Fibroblast of lung (primary cell): ENCODE measurements at places on chromosomes 2 and 18.
A peak's percentile ranks its signal among the peaks of the same experiment; 100 is the strongest.

GRCh38 chr18:21735452-21736015, 5.1 kb upstream of the MIB1 start:
- DNase-seq, result peak; percentile 17

DNA sequence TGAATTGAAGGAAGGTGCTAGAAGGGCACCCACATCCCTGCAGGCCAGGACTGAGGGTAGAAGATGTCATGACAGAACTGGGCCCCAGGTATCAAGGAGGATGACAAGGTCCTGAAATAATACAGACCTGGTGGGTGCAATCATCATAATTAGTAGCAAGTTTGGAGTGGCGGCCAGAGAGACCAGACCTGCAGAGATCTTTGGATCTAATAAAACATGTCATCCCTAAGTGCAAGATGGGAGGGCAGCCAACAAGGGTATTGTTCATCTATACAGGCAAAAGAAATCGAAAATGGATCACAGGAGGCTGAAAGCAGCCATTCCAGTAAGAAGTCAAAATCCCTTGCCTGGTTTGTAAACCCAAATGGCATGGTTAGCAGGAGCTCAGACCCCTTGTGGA, 111.3 kb upstream of the BOD1L2 start:
- DNase-seq, result no peak

DNA sequence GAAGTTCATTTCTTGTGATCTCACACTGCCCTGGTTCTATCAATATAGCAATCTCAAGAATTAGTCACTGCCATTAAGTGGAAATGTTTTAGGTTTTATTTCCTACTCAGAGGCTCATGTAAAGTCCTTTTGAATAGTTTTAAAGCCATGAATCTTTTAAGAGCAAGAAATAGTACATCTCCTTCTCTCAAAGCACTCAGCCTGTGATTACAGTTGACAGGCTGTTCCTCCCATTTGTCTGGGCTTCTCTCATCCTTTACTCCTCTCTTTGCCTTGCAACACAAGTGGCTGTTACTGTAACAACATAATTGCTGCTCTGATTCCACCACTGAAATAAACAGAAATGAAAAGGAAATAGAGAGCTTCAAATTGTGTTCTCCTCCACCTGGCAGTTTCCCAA, 18.4 kb downstream of the GRP start:
- no peak for DNase-seq

DNA sequence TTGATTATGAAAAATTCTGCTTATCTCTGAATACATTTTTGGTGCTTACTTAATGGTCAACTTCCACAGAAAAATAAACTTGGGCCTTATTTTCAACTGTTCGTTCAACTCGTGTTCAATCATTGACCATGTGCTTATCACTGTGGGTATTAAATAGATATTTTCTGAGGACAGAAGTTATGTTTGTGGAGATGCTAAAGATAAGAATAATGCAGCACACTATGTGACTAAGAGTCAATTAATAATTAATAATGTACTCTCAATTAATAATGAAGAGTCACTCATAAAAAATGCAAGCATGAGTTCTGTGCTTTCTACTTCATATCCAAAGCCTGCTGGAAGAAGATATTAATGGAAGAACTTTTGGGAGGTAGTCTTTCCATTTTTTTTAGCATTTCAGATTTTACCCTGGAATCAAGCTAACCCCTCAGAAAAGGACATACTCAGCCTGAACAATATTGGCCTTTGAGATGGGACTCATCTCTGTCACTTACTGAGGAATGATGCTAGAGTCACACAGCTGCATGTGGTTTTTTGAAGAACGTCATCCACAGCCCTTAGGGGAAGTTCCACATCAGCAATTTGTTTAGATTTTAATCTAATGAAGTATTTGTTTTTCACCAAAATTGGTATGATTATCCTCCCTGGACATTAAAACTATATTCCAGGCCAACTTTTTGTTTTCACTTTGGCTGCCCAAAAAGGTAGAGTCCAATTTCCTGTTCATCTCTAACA, 191.9 kb upstream of the CRIM1 start:
- no peak for DNase-seq

DNA sequence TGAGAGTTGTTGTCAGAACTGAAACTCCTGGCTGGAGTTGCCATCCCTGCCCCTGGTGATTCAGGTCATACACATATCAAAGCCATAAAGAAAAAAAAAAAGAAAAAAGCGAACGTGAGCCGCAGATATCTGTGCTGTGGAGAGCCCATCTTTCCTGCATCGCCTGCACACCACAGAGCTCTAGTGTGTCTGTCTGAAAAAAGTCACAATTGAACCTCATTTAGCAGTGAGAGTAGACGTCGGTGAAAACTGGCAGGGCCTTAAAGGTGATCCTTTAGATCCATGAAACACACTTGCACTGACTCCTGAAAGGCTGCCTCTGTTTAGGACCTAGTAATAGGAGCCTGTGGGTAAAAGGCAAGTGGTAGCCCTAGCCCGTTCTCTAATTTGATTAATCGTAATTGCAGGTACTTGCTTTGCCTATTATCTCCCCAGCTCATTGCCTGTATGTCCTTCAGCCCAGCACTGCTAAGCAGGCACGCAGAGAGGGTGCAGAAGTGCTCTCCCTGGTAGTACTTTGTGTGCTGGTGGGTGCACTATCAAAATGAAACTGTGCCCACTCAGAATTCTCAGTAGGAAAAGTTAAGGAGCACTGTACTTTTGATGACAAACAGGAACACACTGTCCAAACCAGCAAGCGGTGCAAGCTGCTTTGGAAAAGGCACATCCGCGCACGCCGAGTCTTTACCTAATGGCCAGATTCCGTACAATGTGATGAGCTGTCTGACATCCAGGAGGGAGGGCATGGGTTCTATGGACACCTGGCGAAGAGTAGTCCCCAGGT, 103.5 kb upstream of the ASB18 start:
- no peak for DNase-seq

GRCh38 chr2:181240844-181241243, 216.3 kb upstream of the ITGA4 start:
- no peak for DNase-seq

DNA sequence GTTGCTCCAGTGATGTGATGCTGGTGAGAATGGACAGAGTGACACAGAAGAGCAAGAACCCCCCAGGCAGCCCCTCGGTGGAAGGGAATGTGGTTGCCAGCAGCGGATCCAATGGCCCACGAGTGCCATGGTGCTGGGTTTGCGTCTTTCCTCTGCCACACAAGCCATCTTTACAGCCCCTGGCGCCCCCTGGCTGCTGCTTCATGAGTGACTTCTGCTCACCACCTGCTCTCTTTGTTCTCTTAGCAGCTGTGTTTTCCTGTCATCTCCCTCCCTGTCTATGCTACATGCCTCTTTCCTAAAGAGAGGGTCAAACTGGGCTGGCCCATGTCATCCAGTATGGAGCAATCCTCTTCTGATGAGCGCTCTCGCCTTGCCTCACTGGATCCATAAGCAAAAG, 300.0 kb upstream of the SMIM21 start:
- DNase-seq, result peak; percentile 17

DNA sequence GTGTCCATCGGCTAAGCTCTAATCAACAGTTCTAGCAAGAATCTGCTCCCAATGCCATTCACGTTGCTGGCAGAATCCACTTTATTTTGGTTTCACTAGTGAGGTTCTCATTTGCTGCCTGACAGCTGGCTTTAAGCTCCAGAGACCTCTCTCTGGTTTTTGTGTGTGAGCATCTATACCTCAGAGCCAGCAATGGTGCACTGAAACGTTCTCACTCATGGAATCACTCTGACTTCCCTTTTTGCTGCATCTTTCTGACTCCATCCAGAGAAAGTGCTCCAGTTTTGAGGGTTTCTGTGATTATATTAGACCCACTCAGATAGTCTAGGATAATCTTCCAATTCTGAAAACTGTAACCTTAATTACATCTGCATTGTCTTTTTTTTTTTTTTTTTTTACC, 596.6 kb downstream of the RNF144A start:
- no peak for DNase-seq

- DNase-seq, result peak; percentile 28
Measured at GRCh38 chr2:29841386-29842004, 79.9 kb downstream of the ALK start.

- DNase-seq, result no peak
Measured at GRCh38 chr2:142757111-142757510, 120.4 kb upstream of the KYNU start.

- DNase-seq, result no peak
Measured at GRCh38 chr2:45169339-45170190, 160.3 kb upstream of the SIX2 start.

- no peak for DNase-seq
Measured at GRCh38 chr18:26634631-26635030, 86.3 kb upstream of the KCTD1 start.

DNA sequence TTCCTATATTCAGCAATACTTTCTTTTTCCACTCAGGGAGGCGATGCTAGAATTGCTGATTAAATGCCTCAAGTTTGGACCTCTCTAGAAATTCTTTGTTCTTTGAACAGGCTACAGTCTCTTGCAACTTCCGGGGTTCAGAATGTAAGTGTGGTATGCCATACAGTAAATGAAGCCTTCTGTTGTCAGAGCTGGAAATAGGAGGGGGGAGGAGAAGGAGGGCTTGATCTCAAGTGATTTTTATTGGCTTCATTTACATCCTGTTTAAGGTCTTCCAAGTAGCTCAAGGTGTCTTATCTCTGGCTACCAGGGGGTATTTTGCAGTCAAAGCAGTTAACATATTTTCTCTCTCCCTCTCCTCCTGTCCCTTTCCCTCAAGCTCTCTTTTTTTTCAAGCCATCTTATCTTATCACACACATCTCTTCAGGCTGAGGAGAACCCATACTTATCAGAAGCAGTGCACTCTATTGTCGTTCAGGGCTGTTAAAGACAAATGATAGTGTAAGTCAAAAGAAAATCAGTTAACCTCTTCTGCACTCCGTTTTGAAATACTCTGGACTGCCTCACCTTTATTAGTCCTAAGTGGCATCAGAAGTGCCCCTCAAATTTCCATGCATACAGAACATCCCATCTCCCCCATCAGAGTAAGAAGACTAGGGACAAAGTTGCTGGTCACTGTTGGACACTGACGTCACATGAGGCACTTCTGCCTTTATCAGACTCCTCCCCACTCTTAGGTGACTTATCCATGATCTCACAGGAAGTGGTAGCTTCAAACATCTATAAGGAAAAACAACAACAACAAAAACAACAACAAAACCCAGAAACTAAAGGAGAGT, 112.2 kb downstream of the ZNF521 start:
- peak; percentile 67 for DNase-seq

- DNase-seq, result no peak
Measured at GRCh38 chr2:98552499-98553179, 55.7 kb downstream of the COA5 start.

- no peak for DNase-seq
Measured at GRCh38 chr2:129078548-129078947, 759.9 kb upstream of the HS6ST1 start.

DNA sequence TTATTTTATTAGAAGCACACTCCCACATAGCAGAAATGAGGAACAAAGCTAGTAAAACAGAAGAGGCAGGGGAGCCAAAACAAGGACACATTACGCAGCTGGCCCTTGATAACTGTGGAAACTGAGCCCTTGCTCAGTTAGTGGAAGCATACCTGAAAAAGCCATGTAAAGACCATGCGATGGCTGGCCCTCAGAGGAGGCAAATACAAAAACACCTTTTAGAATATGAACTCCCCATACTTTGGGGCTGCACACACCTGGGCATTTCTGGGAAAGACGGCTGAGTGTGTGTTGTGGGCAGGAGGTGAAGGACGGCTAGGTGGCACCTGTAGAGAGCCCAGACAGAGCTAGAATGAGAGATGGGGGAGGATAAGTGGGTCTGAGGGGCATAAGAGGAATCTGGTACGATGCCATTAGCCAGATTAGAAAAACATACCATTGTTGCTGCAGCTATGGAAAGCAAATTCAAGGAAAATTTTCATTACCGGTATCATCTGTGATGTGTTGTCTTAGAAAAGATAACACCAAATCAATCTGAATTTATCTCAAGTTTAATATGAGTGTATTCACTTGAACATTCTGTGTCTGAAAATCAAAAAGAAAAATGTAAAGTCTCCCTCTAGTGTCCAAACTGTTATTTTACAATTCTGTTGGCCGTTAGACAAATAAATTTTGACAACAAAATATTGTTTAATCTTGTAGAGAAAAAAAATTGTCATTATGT, 45.2 kb upstream of the SULT1C3 start:
- no peak for DNase-seq

- DNase-seq, result no peak
Measured at GRCh38 chr2:119425119-119425405, 6.6 kb upstream of the TMEM37 start.

- DNase-seq, result no peak
Measured at GRCh38 chr2:65120990-65121693, 8.8 kb downstream of the RAB1A start.

DNA sequence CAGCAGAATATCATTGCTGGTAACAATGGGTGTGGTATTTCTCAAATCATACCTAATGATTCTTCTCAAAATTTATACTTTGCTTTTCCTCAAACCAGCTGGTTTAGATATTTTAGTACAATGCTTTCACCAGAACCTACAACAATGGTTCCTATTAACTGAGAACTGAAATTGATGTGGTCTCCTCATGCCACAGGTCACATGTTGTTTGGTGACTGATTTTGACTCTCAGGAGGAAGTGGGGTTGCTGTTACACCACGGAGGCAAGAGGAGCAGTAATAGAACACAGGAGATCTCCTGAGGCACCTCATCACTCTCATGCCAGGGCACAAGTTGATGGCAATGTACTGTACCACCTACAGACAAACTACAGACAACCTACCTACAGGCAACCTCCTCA, 3.0 kb upstream of the CEP68 start:
- no peak for DNase-seq

DNA sequence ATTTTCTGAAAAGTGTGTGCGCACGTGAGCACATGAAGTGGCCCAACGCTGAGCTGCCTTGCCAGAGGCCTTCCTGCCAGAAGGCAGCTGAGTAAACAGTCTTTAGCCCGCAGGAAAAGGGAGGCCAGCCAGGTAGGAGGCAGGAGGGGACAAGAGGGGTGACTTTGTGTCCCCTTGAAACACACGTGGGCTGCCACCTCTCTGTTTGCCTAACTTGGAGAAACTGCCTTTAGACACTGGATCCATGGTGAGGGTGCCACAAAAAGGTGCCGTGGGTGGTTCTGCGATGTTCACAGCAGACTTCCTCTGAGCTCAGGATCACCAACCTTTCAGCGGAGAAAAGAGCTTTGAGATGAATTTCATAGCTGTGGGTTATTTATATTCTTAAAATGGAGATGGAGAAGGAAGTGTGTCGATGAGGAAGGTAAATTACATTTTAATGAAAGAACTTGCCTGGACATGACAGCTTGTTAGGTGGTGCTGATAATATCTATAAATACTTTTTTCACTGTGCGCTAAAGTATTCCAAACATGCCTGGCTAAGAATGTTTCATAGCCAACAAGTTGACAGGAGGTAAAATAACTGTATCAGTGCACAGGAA, 36.6 kb upstream of the ASB1 start:
- DNase-seq, result peak; percentile 78

- no peak for DNase-seq
Measured at GRCh38 chr2:38932586-38932985, 42.9 kb downstream of the ARHGEF33 start.

GRCh38 chr2:170770008-170770605, at the start of gene ERICH2:
Gene ERICH2, plus strand, starts transcription at chr2:170770378. Its CDS starts 304 bp downstream, at chr2:170770682.
- DNase-seq, result peak; percentile 52
